ENCODE measurements at places on chromosomes 3 and 15.

- no peak for DNase-seq
Measured at GRCh38 chr3:157589211-157589610, 86.0 kb upstream of the VEPH1 start.

DNA sequence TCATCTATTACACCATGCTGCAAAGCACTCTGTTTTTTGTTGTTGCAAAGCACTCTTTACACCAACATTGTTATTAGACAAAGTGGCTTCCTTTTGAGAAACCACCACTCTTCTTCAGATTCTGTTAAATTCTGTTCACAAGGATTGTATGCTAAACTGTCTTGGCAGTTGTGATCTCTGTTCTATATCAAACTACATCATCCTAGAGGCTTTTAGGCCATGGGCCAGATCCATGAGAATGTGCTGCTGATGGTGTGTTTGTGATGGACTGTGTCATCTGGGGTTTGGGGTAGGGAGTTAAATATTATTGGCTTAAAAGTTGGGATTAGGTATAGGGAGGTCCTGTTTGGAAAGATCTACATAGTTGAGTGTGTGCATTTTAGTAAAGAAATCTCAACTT is 229.8 kb downstream of the GAP43 start:
- DNase-seq, result no peak

- DNase-seq, result no peak
Measured at GRCh38 chr3:125185805-125186204, 26.7 kb downstream of the SLC12A8 start.

GRCh38 chr3:126684218-126684751 is 19.8 kb upstream of the CHCHD6 start:
- no peak for DNase-seq

Data from activated naive CD4-positive, alpha-beta T cell treated with Interleukin-2 at 50 U/mL for 16 hours (primary cell).